Gastrocnemius medialis (tissue), 4 donors: ENCODE measurements at places on chromosomes 16 and 17. TPM values are rescaled to one million over a fixed set of nuclear protein-coding genes. Genes with fewer than 3 reads are reported as not detected.
A peak's percentile ranks its signal among the peaks of the same experiment; 100 is the strongest.

- no peaks in the 10 kb centered on the region for H3K36me3 ChIP-seq
- no peak overlapping the region for H3K27ac ChIP-seq
- no peaks in the 10 kb centered on the region for H3K27me3 ChIP-seq
These were observed 57.2 kb downstream of the IL21R start for GRCh38 chr16:27458987-27459688.

GRCh38 chr17:67449065-67449464 lies 72.0 kb downstream of the PITPNC1 start:
- H3K4me3 ChIP-seq = no peak overlapping the region
- no peak for DNase-seq
- no peaks in the 10 kb centered on the region for H3K27me3 ChIP-seq
- H3K4me1 ChIP-seq = no peaks in the 10 kb centered on the region
- H3K36me3 ChIP-seq = no peaks in the 10 kb centered on the region

- no peaks in the 10 kb centered on the region for H3K27me3 ChIP-seq
- H3K4me1 ChIP-seq = no peaks in the 10 kb centered on the region
- H3K27ac ChIP-seq = no peak overlapping the region
- no peak for DNase-seq
- no peak overlapping the region for H3K4me3 ChIP-seq
- H3K36me3 ChIP-seq = no peaks in the 10 kb centered on the region
These were observed 502.9 kb downstream of the NPIPA7 start for GRCh38 chr16:16881814-16882213.

DNA sequence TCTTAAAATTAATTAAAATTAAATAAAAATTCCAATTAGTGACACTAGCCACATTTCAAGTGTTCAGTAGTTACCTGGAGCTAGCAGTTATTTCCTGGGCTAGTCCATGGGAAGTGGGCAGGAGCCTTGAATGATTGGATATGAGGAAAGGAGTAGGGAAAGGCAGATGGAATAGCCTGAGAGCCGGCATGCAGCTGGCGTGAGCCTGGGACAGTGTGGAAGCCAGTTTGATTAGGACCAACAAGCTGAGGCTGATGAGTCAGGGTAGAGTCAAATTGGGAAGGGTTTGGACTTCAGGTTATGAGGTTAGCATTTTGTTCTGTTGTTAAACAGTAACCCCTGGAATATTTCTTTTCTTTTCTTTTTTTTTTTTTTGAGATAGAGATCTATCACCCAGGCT lies 15.3 kb upstream of the GNA13 start:
- no peak for DNase-seq
- no peaks in the 10 kb centered on the region for H3K36me3 ChIP-seq
- no peaks in the 10 kb centered on the region for H3K27me3 ChIP-seq
- no peak overlapping the region for H3K4me3 ChIP-seq
- H3K27ac ChIP-seq = no peak overlapping the region

The ABCA10 gene
- total RNA-seq = 39.3 TPM

DNA sequence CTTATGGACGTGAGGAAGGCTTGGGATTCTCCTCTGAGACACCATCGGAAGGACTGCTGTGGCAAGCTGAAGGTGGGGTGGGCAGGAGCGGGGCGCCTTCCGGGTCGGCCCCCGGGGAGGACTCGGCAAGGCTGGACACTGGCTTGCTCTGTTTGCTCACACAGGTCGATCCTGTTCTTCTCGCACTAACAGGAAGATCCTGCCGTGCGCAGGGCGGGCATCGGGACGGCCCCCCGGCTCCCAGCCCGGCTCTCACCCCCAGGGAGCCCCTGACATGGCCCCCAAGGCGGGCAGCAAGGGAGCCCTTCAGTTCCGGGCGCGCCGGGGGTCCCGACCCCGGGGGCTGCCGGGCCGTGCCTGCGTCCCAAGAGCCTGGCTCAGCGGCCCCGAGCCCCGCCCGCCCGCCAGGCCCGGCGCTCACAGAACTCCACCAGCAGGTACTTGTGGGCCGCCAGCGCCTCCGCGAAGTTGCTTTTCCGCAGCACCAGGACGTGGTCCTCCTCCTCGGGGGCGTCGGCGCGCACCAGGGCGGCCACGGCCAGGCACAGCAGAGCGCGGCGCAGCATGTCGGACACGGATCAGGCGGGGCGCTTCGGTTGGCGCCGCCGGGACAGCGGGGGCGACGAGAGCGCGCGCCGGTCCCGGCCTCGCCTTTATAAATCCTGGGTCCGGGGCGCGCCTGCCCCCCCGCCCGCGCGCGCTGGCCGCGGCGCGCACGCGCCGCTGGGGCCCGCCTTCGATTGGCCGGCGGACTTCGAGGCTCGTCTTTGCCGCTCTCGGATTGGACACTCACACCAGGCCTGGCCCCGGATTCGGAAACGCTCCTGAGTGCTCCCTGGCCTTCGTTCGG lies at the start of gene P4HB:
Gene P4HB, minus strand, starts transcription at position 630 of the 850 bp plus-strand sequence. Its CDS starts 64 bp downstream, at position 566.
- peak within 1 kb of the TSS; percentile 99 for H3K27ac ChIP-seq
- H3K27me3 ChIP-seq = no peaks in the 10 kb centered on the region
- peak within 1 kb of the TSS; percentile 88 for H3K4me3 ChIP-seq
- H3K4me1 ChIP-seq = peaks cover 55% of the 10 kb centered on the region
- peaks cover 22% of the 10 kb centered on the region for H3K36me3 ChIP-seq

DNA sequence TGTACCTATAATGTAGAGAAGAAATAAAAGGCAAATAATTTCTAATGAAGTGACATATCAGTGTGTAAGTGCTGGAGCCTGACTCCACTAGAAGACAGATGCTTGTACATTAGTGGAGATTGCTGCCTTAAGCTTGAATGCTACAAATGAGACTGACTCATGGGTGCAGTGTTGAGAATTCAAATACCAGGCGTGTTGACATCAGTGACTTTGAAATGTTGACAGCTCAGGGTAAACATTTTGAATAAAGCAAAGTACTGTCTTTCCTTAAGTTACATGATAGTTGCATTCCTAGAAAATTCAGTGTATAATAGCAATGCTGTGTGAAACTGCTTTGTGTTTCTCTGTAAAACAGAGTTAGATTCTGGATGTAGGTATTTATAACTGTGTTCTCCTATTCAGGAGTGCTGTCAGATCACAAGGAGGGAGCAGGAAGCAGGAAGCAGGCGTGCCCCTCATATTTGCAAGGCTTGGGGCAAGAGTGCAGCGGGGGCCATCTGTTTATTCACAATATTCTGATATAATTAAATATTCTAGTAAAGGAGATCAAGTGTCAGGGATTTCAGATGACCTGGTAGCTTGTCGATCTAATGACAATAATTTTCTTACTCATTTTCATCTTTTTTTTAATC lies 119.0 kb downstream of the SPECC1 start:
- H3K27me3 ChIP-seq = no peaks in the 10 kb centered on the region
- no peak overlapping the region for H3K4me3 ChIP-seq
- no peak overlapping the region for H3K27ac ChIP-seq
- no peaks in the 10 kb centered on the region for H3K4me1 ChIP-seq

- peaks cover 4% of the 10 kb centered on the region for H3K27me3 ChIP-seq
- H3K4me1 ChIP-seq = peaks cover 35% of the 10 kb centered on the region
These were observed 1.8 kb downstream of the CDH15 start for GRCh38 chr16:89173174-89173921.

The ESRP2 gene
- 0.13 TPM for total RNA-seq

The BTBD17 gene
- total RNA-seq = not detected

- no peak overlapping the region for H3K27ac ChIP-seq
- peak overlapping the region; percentile 57 for H3K4me3 ChIP-seq
- no peaks in the 10 kb centered on the region for H3K36me3 ChIP-seq
- DNase-seq = no peak
- H3K27me3 ChIP-seq = peaks cover 17% of the 10 kb centered on the region
- no peaks in the 10 kb centered on the region for H3K4me1 ChIP-seq
These were observed 901 bp downstream of the CDYL2 start for GRCh38 chr16:80803339-80804055.

- no peak overlapping the region for H3K4me3 ChIP-seq
- H3K4me1 ChIP-seq = no peaks in the 10 kb centered on the region
- no peaks in the 10 kb centered on the region for H3K27me3 ChIP-seq
- H3K36me3 ChIP-seq = no peaks in the 10 kb centered on the region
- no peak for DNase-seq
These were observed 141.3 kb downstream of the HS3ST3A1 start for GRCh38 chr17:13460261-13461000.

GRCh38 chr17:35046740-35047283 lies 16.7 kb downstream of the RFFL start:
- no peak overlapping the region for H3K27ac ChIP-seq
- no peak for DNase-seq
- H3K4me3 ChIP-seq = no peak overlapping the region
- H3K36me3 ChIP-seq = no peaks in the 10 kb centered on the region
- H3K27me3 ChIP-seq = no peaks in the 10 kb centered on the region
- peaks cover 12% of the 10 kb centered on the region for H3K4me1 ChIP-seq

GRCh38 chr16:87698676-87699199 lies 67.0 kb downstream of the KLHDC4 start:
- no peaks in the 10 kb centered on the region for H3K36me3 ChIP-seq
- no peak for DNase-seq
- no peak overlapping the region for H3K27ac ChIP-seq

The HEATR9 gene
- not detected for total RNA-seq

DNA sequence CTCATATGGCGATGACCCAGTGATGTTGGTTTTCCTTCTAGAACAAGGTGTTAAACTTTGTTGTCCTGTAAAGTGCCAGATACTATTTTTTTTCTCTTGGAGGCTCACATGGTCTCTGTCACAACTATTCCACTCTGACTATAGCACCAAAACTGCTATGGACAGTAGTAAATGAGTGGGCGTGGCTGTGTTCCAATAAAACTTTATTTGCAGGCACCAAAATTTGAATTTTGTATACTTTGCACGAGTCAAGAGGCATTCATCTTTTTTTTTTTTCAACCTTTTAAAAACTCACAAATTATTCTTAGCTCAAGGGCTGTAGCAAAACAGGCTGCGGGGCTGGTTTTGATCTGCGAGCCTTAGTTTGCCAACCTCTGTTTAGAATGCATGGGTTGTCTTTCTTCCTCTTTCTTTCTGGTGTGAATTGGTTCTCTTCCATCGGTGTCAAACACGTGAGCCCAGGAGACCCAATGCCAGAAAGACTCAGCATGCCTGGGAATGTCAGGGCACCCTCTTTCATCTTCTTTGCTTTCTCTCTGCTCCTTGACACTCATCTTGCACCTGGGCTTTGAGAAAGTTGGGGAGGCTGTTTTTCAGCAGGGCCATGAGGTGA lies 2.1 kb downstream of the SYT17 start:
- H3K4me3 ChIP-seq = no peak overlapping the region
- no peaks in the 10 kb centered on the region for H3K36me3 ChIP-seq
- peaks cover 20% of the 10 kb centered on the region for H3K27me3 ChIP-seq
- H3K27ac ChIP-seq = no peak overlapping the region

The CCL17 gene
- total RNA-seq = not detected
